ENCODE measurements at places on chromosomes 2 and 18.

- DNase-seq, result no peak
Measured at GRCh38 chr2:212549941-212550340, 11.3 kb upstream of the ERBB4 start.

DNA sequence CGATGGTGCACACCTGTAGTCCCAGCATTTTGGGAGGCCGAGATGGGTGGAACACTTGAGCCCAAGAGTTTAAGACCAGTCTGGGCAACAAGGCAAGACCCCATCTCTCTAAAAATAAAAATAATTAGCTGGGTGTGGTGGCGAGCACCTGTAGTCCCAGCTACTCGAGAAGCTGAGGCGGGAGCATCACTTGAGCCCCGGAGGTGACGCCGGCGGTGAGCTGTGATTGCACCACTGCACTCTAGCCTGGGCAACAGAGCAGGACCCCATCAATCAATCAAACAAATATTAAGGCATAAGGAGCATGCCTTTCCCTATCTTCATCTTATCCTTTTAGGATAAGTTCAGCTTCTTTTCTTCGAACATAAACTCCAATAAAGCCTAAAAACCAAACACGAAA lies 1.1 kb downstream of the WDSUB1 start:
- DNase-seq, result no peak

DNA sequence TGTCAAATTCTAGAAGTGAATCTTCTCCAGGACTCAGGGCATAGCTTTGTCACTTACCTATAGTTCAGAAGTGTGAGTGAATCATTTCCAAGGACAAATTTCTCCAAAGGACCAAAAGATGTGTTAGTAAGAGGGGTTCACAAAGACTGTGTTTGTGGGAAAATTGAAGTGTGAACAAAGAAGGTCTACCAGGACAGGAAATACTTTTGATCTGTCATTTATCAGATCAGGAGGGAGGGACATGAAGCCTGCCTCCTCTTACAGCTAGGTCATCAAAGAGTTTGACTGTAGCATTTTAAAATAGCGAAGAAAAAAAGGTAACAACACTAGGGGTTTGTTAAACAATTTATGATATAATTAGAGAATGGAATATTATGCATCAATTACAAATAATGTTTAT lies 2.0 kb upstream of the CD28 start:
- no peak for DNase-seq

DNA sequence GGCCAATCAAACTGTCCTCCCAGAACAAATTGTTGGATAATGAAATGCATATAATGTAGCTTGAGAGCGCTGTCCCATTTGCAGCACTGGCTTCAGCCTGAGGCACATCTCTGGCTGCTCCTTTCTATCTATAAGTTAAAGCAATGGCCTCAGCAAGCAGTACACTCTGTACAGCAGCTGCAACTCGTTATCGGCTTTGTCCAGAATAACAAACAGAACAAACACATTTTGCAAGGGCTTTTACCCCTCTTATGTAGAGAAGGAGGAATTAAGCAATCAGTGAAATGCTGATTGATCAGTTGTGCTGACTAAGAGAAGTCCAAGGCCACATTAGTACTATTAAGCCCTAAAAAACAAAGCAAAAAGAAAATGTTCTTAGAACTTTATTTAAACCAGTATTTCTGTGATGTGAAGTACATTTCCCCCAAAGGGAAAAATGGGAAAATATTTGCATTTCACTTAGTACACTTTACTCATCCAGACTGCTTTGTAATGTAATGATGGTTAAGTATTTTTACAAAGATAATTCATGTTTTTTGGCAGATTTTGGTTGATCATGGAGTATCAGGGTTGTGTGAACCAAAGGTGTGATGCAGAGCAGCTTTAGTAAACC lies 15.0 kb upstream of the CPS1 start:
- no peak for DNase-seq

GRCh38 chr18:2256577-2256976 lies 314.7 kb downstream of the METTL4 start:
- DNase-seq, result no peak

Data from activated B cell treated with CpG ODN at 0.5 μM for 24 hours (primary cell).